ENCODE measurements at places on chromosomes 3 and 15.

DNA sequence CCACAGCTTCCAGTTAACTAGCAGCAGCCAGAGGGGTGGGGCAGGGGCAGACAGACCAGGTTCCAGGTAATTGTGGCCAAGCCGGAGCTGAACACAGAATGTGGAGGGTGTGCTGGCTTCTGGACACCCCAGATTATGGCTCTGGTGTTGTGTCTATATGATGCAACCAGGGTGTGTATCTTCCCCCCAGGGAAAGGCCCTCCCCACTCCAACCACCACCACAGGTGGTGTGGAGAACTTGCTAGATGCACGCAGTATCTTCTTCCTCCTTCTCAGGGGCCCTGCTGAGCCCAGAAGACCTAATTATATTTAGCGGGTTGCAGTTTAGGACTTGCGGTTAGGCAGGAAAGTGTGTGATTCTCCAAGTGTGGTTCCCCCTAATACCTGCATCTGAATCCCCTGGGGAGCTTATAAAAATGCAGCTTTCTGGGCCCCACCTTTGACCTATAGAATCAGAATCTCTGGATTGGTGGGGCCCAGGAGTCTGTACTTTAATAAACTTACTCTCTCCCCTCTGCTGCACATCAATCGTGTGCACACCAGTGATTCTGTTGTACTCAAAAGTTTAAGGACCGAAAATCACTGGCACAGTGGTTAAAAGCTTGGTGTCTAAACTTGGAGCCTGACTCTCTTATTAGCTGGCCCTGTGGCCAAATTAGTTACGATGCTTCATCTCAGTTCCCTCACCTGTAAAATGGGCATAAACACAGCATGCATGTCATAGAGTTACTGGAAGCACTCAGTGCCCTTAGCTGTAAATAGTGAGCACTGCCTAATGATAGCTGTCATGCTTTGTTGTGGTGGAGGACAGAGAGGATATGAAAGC lies 379.1 kb upstream of the PROK2 start:
- DNase-seq, result peak; percentile 90

DNA sequence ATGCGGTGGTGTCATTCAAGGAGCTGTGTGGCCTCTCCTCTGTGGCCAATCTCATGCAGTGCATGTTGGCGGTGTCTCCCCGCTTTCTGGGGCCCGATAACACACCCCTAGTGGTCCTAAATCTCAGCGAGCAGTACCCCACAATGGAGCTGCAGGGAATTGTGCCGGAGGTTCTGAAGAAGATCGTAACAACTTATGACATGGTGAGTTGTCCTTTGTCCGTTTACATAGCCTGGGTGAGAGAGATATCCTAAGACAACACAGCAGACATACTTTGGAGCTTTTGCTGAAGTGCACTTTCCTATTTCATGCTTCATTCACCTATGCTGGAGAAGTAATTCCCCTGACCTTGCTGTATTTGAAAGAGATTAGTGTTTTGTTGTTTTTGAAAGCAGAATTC lies 130.0 kb downstream of the PLCL2 start:
- no peak for DNase-seq

- no peak for DNase-seq
Measured at GRCh38 chr3:168709073-168709472, 613.3 kb upstream of the GOLIM4 start.

- no peak for DNase-seq
Measured at GRCh38 chr3:187665764-187666402, 4.3 kb downstream of the SST start.

GRCh38 chr15:46646490-46646889 lies 1011.7 kb downstream of the SQOR start:
- no peak for DNase-seq

GRCh38 chr3:29183346-29184087 lies 97.4 kb upstream of the RBMS3 start:
- peak; percentile 12 for DNase-seq

GRCh38 chr3:189516039-189516438 lies 115.2 kb upstream of the TP63 start:
- DNase-seq, result no peak

DNA sequence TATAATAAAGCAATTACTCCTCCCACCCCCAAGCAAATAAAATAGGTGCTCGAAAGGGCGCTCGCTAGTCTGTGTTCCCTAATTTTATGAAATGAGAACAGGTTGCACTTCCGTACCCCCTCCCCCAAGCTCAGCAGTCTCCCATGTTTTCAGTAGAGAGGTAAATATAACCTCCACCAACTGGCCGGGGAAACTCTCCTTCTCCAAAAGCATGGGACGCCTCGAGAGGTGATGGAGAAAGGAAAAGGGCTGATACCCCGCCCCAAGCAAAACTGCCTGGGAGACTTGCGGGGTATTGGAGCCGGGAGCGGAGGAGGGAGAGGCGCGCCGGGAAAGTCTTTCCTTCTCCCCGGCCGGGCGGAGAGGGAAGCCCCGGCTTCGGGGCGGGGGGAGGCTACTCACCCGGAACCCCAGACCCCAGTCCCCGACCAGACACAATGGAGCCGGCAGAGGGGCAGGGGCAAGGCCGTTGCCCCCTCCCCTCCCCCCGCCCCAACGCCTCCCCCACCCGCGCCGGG lies 605 bp downstream of the DCUN1D1 start:
- peak; percentile 20 for DNase-seq

GRCh38 chr3:42729404-42730145 lies 27.0 kb upstream of the HHATL start:
- DNase-seq, result no peak

DNA sequence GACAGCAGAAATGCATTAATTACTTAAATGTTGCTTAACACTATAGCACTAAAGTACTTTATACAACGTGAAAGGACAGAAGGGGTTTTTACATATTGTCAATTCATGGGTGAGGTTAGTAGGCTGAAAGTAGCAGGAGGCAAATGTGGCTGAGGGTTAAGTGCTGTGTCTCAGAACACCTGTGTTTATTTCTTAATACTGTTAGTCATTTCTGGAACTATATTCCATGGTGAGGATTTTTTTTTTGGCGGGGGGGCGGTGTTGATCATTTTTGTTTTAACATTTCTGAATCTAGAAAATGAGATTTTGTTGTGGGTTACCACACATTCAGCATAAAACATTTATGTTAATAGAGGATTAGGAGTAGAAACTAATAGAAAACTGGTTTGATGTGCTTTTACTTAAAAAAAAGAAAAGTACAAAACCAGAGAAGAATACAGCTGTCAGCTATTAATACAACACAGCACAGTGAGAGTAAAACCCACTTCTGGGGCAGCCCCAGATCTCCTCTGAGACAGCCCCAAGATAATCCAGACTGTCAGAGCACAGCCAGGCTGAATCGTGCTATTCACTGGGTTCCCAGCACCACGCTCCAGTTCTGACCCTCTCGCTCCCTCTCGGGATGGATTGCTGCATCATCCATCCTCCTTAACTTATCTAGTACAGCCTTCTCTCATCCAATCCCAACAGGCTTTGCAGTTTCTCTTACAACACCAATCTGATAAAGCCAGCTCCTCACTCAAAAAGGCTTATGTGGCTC lies 307.7 kb downstream of the TUSC7 start:
- DNase-seq, result peak; percentile 27

DNA sequence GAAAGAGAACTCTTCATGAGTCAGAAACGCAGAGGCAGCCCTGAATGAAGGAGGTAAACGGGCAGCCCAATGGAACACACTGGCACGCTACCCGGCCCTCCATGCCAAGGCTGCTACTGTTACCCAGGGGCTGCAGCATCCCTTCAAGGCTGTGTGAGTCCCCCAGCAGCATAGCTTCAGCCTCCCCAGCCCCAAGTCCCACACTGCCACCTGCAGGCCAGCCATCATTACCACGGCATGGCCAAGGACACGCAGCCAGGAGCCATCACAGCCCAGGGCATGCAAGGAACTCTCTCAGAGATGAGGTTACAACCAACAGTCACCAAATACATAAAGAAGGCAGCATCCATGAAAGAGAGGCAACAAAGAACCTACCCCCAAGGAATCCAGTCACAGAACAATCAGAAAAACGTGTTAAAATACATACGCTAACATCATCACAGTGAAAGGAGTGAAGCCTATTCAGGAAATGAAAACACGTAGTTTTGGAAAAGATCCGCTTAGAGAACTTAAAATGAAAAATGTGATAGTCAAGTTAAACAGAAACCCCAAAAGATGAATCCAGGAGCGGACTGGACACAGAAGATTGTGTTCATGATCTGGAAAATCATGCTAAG lies 22.4 kb downstream of the PLA2G4F start:
- no peak for DNase-seq

DNA sequence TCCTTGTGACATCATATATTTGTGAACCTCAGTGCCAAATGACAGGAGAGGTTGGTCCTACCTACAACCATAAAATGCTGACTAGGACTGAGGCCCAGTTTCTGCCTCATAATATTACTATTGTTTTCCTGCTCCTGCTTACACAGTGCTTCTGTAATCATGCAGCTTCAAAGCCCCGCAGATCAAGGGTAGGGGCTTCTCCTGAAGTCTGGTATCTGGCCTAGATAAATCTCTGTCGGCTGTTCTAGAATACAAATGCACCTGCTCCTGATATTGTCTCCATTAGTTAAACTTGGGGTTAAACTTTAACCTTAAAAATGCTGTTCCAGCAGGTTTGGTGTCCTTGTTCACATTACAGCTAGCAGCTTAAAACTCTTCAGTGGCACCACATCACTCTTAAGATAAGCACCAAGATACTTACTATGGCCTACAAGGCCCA lies 552.4 kb downstream of the TUSC7 start:
- DNase-seq, result no peak

DNA sequence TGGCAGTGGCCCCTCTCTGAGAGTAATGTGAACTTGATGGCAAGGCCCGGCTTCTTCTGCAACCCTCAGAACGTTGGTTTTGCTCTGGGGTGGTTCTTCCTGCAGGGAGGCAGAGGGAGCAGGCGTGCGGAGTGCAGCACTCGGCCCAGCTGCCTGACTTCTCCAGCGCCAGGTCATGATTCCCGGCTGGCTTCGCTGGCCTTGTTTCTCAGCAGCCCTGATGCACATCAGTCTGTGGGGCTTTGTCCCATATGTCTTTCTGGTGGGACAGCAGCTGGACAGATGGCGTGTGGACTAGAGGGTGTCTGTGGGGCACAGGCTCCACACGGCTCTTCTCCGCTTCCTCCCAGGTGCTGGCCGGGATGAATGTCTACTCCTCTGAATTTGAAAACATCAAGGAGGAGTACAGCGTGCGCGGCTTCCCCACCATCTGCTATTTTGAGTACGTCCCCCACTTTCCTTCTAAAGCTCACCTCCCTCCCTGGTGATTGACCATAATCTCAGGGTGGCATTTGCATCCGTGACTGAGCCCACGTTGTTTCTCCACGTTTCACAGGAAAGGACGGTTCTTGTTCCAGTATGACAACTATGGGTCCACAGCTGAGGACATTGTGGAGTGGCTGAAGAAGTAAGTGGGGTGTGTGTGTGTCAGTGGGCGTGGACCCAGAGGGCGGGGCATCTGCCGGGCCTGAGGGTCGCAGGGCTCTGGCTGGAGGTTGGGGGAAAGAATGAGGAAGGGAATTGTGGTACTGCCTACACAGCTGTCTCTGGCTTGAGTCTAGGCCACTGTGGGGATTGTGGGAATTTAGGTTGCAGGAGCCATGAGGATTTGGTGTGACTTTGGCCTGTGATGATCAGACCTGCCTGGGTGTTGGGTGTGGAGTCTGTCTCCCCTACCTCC lies 57.1 kb downstream of the PDIA5 start:
- DNase-seq, result no peak

- no peak for DNase-seq
Measured at GRCh38 chr15:35606450-35606779, 60.5 kb upstream of the DPH6 start.

DNA sequence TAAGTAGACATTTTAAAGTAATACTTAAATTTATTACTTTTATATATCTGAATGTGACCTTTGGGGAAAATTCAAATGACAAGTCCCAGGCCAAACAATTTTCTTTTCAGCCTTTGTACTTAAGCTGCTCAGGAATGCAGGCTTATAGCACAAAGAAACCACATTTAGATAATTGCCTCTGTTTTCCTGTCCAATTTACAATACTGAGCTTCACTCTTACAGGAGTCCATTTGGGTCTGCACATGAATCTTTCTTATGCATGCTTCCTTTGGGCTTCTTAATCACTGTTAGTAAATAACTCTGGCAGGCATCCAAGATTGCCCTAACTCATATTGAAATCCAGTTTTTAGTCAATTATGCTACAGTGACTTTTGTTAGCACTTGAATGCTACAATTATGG lies 459.4 kb upstream of the TGFBR2 start:
- DNase-seq, result no peak

GRCh38 chr3:72591522-72592421 lies 256.5 kb downstream of the SHQ1 start:
- DNase-seq, result no peak

DNA sequence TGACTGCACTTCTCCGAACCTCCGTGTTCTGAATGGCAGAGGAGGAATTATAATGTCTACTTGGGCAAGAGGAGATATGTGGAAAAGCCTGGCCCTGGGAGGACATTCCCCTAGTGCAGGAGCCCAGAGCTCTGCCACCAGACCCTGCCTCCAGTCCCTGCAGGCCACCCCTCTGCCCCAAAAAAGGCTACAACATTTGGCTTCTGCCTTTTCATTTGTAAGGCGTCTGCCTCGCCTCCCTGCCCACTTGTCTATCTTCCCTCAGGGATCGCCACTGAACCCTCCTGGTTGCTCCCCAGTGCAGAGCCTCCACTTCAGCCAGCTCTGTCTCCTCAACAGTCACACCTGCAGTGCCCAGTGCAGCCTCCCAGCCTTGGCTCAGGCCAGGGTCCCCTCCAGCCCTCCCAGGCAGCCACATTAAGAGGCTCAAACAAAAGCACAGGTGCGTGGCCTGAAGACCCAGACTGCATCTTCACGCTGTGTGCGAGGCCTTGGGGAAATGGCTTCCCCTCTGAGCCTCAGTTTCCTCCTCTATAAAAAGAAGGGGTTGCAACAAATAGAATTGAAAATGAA lies 125.9 kb upstream of the SMAD3 start:
- DNase-seq, result no peak

DNA sequence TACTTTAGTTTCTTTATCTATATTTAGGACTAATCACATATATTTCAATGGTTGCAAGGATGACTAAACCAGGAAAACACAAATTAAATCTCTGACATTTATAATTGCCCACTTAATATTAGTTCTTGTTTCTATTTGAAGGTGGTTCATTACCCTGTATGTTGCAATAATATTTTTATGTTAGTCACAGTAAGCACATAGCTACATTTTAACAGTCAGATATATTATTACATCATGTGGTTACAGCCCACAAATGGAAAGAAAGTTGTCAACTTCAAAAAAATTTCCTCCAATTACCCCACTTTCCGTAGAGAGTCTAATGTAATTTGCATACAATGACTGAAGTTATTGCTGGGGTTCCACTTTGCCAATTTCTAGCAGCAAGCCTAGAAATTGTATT lies 114.6 kb downstream of the TUSC7 start:
- no peak for DNase-seq

DNA sequence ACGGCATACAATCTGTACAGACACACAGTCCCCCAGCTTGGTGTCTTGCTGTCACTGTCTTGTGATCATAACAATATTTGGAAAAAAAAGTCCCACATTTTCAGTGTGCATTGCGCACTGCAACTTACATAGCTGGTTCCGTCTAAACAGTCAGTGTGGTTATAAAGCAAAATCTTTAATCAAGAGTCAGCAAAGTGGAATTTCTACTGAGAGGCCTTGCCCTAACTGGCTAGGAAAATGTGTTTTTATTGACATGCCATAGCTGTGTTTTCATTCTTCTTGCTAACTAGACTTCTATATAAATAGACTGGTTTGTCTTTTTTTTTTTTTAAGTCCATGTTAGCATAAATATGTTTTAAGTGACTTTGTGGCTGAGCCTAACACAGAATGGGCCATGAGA lies 174.8 kb downstream of the POLR2M start:
- no peak for DNase-seq
